ENCODE measurements at places on chromosomes 3 and 15. TPM values are rescaled to one million over a fixed set of nuclear protein-coding genes. Genes with fewer than 3 reads are reported as not detected.

ASB14 gene
- not detected for total RNA-seq

SAXO2 gene
- 1.3 TPM for total RNA-seq

TGM5 gene
- total RNA-seq, result not detected

LMLN gene
- 2.4 TPM for total RNA-seq

SLC9A9 gene
- 16.2 TPM for total RNA-seq

DNAH12 gene
- under 0.01 TPM for total RNA-seq

TMEM266 gene
- not detected for total RNA-seq

LIPC gene
- 1.1 TPM for total RNA-seq

TRPM1 gene
- total RNA-seq, result 0.11 TPM

NISCH gene
- 31.1 TPM for total RNA-seq

LSAMP gene
- total RNA-seq, result not detected

LRRN1 gene
- total RNA-seq, result not detected

ZBTB20 gene
- 15.4 TPM for total RNA-seq

ERICH6 gene
- 0.09 TPM for total RNA-seq

STARD9 gene
- total RNA-seq, result 7.6 TPM

PLA2G4E gene
- total RNA-seq, result not detected

ONECUT1 gene
- total RNA-seq, result not detected

CPN2 gene
- not detected for total RNA-seq

All from dermis lymphatic vessel endothelial cell (primary cell).